ENCODE measurements at places on chromosomes 2 and 18. TPM values are rescaled to one million over a fixed set of nuclear protein-coding genes. Genes with fewer than 3 reads are reported as not detected.
A peak's percentile ranks its signal among the peaks of the same experiment; 100 is the strongest.

DNA sequence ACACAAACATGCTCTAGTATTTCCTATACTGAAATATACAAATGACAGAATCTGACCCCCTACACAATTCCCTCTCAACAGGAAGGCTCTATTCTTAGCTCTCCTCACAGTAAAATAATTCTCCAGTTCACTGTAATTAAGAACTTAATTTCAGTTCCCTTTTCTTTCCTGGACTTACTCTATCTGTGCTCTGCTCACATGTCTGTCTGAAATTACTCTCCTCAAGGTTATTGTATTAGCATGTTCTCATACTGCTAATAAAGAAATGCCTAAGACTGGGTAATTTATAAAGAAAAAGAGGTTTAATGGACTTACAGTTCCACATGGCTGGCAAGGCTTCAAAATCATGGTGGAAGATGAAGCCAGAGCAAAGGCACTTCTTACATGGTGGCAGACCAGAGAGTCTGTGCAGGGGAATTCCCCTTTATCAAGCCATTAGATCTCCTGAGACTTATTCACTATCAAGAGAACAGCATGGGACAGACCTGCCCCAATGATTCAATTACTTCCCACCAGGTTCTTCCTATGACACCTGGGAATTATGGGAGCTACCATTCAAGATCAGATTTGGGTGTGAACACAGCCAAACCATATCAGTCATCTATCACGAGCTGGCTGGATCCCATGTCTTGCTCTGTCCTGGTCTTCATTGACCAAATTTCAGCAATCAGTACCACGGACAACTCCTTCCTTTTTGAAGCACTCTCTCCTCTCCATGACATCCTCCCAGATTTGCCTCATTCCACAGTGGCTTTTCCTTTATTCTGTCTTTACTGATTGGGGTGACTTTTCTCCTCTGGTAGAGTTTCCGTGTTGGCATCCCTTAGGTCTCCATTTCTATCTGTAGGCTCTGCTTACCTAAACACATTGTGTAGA is 110.9 kb downstream of the GALR1 start:
- no peaks in the 10 kb centered on the region for H3K4me1 ChIP-seq
- peaks cover 17% of the 10 kb centered on the region for H3K27me3 ChIP-seq
- H3K4me3 ChIP-seq = no peak overlapping the region
- no peaks in the 10 kb centered on the region for H3K36me3 ChIP-seq
- DNase-seq = no peak

IFIH1 gene
- 17.5 TPM for total RNA-seq

DNA sequence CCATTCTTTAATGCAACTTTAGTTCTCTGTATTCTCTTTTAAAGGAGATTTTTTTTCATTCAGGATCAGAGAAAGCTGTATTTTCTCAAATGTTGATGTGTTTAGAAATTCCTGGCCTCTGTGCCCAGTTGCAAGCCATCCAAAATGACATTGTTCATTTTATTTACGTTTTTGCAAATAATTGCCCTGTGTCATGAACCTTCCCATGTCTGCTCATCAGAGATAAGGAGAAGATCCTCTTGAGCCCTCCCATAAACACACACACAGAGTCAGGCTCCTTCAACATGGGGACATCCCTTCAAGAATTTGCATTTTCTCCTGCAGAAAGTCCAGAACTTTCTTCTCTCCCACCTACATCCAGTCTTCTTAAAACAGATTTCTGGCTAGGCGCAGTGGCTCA is 258.8 kb downstream of the GBX2 start:
- peaks cover 5% of the 10 kb centered on the region for H3K4me1 ChIP-seq
- H3K4me3 ChIP-seq = no peak overlapping the region
- H3K27ac ChIP-seq = no peak overlapping the region
- H3K36me3 ChIP-seq = peaks cover 43% of the 10 kb centered on the region
- no peaks in the 10 kb centered on the region for H3K27me3 ChIP-seq

RALB gene
- total RNA-seq = 40.4 TPM

GRCh38 chr2:170227507-170227947 is 49.6 kb downstream of the MYO3B start:
- no peak overlapping the region for H3K27ac ChIP-seq
- H3K4me3 ChIP-seq = no peak overlapping the region
- no peak for DNase-seq

CIAO1 gene
- total RNA-seq = 69.7 TPM

FBLN7 gene
- 4.2 TPM for total RNA-seq

DNA sequence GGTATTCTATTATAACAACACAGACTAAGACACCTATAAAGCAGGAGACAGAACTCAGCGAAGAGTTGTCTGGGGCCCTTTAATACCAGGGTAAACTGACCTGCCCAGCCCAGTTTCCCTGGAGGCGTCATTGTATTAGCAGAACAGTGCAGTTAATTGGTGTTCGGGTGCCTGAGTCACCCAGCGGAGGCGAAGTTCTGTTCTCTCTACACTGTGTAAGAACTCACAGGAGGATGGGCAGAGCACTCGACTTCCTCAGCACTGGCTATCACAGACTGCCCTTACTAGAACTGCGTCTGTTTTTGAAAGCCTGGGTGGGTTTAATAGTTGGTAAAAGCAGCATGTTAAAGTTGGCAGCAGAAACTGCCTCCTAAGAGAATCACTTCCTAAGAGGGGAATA is 106.5 kb upstream of the ATP8B1 start:
- peaks cover 12% of the 10 kb centered on the region for H3K4me1 ChIP-seq
- no peak overlapping the region for H3K4me3 ChIP-seq
- no peaks in the 10 kb centered on the region for H3K36me3 ChIP-seq
- DNase-seq = no peak

DNA sequence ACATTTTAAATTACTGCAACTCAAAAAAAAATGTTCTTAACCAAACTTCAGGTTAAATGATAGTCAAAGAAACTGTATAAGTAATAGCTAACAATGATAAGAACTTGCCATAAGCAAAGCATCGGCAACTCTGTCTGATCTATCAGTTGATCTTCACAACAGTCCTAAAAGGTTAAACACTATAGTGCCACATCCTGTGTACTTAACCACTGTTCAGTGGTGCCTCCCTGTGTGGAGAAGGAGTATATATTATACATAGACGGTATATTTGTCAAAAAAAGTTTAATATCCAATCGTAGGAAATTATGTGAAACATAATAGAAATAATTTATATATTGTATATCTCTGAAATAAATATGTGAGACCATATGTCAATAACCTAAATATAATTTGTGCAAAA is 13.0 kb downstream of the DTNA start:
- no peak for DNase-seq
- H3K27ac ChIP-seq = no peak overlapping the region
- no peaks in the 10 kb centered on the region for H3K27me3 ChIP-seq

DNA sequence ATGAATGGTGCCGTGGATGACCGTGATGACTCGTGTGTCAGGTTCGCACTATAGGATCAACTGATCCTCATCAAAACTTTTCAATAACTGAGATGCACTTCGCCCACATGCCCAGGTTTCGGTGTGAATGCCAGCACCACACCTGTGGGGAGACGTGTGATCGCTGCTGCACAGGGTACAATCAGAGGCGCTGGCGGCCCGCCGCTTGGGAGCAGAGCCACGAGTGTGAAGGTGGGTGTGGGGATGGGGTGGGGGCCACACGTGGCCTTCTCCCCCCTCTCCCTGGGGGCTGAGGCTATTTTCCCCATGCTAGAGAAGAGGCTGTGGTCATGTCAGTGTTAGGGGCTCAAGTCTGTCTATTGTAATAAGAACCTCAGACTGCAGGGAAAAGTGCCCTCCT is 69.0 kb downstream of the LAMA3 start:
- H3K4me3 ChIP-seq = no peak overlapping the region
- H3K27ac ChIP-seq = no peak overlapping the region

DAW1 gene
- total RNA-seq = not detected

TEKT4 gene
- 0.34 TPM for total RNA-seq

DNA sequence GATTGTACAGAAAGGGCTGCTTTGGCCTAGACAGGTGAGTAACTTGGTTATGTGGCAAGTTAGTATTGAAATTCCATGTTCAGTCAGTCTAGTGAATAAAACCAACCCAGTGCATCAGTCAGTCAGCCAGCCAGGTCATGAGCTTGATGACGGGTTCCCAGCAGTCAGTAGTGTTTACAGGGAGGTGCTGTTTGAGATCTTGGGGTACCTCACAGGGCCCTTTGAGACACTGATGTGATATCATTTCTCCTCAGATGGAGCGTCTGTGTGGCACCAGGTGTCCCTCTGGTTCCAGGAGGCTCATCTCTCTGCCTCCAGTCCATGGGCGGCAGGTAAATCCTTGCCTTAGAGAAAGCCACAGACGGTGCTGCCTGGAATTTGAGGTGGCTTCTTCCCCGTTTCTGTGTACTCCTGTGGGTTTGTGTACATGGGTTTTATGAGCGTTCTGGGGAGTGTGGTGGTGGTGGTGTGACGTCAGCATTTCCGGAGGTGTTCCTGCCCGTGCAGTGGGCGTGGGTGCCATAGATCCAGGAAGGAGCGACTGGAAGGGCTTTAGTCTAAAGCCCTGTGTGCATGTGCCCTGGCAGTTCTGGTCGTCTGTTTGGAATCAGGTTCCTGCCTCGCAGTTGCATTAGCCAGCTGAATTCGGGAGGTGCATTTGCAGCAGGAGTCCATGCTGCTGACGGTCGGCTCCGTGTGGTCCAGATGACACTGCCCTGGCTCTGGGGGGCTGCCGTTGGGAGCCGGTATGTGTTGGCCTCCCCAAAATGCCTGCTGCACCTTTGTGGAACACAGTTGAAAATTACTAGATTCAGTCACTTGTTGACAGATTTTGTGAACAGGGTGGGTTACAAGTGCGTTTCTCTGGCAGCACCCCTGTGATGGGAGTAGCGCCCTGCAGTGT is 2.1 kb downstream of the CTDP1 start:
- H3K4me1 ChIP-seq = peaks cover 17% of the 10 kb centered on the region
- H3K4me3 ChIP-seq = peak overlapping the region; percentile 91
- H3K27me3 ChIP-seq = no peaks in the 10 kb centered on the region
- peaks cover 1% of the 10 kb centered on the region for H3K36me3 ChIP-seq

GRCh38 chr2:82793711-82794435 is 1665.2 kb downstream of the SUCLG1 start:
- DNase-seq = no peak
- no peak overlapping the region for H3K27ac ChIP-seq
- H3K27me3 ChIP-seq = no peaks in the 10 kb centered on the region

DNA sequence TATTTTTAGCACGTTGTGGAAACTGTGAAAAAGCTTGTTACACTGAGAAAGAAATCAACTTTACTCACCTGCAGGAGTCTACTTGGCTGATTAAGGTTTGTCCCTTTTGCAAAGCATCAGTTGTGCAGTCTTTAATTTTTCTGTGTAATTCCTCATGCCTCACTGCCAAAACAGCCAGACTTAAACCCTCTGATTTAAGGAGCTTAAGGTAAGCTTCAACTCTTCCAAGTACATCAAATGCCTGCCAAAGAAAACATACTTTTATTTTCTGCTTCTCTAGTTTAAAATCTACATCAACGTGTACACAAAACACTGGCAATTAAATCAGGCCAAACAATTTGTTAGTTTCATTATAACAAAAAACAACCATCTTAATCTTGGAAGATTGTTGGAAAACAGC is 98.0 kb upstream of the TTN start:
- peaks cover 7% of the 10 kb centered on the region for H3K27me3 ChIP-seq
- no peak overlapping the region for H3K27ac ChIP-seq
- no peaks in the 10 kb centered on the region for H3K36me3 ChIP-seq
- no peak overlapping the region for H3K4me3 ChIP-seq

- no peak overlapping the region for H3K4me3 ChIP-seq
- no peak for DNase-seq
- peaks cover 22% of the 10 kb centered on the region for H3K4me1 ChIP-seq
- no peak overlapping the region for H3K27ac ChIP-seq
- peaks cover 21% of the 10 kb centered on the region for H3K27me3 ChIP-seq
- H3K36me3 ChIP-seq = no peaks in the 10 kb centered on the region
Observed at GRCh38 chr2:143452817-143453451, 323.7 kb downstream of the ARHGAP15 start.

- peaks cover 6% of the 10 kb centered on the region for H3K27me3 ChIP-seq
- peaks cover 62% of the 10 kb centered on the region for H3K4me1 ChIP-seq
- peak overlapping the region; percentile 15 for H3K4me3 ChIP-seq
Observed at GRCh38 chr2:181781078-181781786, 100.9 kb upstream of the NEUROD1 start.

DNA sequence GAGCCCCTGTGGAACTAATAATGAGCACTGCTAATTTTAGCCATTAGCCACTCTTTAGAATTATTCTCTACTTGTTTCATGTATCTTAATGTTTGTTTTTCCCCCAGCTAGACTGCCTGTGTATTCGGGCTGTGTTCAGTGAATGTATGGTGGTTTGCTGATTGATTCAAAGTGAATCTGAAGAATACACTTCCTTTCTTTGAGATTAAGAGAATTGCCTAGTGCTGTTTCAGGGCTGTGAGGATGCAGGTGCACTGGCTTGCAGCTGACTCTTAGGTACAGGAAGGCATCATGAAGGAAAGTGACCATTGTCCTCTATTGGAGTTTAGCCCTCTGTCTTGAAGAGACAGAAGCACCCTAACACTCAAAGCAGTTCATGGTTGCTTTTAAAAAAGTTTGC is 138.7 kb downstream of the CERS6 start:
- H3K4me3 ChIP-seq = no peak overlapping the region
- no peaks in the 10 kb centered on the region for H3K27me3 ChIP-seq
- no peak overlapping the region for H3K27ac ChIP-seq
- no peak for DNase-seq
- H3K36me3 ChIP-seq = peaks cover 14% of the 10 kb centered on the region

OTOS gene
- total RNA-seq = not detected

GRCh38 chr2:115650827-115651226 is 1208.4 kb downstream of the DPP10 start:
- DNase-seq = no peak
- H3K4me3 ChIP-seq = no peak overlapping the region
- no peak overlapping the region for H3K27ac ChIP-seq
- H3K36me3 ChIP-seq = no peaks in the 10 kb centered on the region

- no peaks in the 10 kb centered on the region for H3K36me3 ChIP-seq
- peak overlapping the region; percentile 75 for H3K4me3 ChIP-seq
- peaks cover 20% of the 10 kb centered on the region for H3K4me1 ChIP-seq
- peak overlapping the region; percentile 38 for H3K27ac ChIP-seq
Observed at GRCh38 chr2:161239326-161240109, 68.7 kb upstream of the PSMD14 start.

APOB gene
- total RNA-seq = 70.3 TPM

DNA sequence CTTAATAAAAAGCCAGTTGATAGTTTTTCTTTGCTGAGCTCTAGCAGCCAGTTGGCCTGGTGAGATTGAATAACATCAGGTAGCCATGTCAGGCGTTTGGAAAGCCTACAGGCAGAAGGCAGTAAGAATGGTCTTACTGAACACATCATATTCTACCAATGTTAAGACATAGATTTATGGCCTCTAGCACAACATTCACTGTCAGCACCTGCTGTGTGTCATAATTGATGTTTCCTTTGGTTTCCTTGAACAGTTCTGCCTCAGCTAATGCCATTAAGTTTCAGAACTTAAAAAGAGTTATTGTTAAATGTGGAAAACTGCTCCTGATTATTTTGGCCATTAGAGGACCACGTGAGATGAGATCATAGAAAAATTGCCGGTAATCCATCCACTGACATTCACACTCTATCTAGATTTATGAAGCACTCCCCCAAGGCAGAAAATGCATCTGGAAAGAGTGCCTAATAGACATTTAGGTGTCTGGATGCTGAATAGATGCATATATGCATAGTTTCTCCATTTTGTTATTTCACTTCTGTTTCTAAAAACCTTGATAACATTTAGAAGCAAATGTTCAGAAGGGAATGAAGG is 434.7 kb downstream of the PTPRM start:
- no peak overlapping the region for H3K27ac ChIP-seq
- peaks cover 11% of the 10 kb centered on the region for H3K4me1 ChIP-seq
- no peak for DNase-seq

- H3K4me3 ChIP-seq = no peak overlapping the region
- H3K27ac ChIP-seq = no peak overlapping the region
Observed at GRCh38 chr18:78090584-78090983, 840.9 kb downstream of the GALR1 start.

MEP1B gene
- 2.7 TPM for total RNA-seq
